H9 (cell line): ENCODE measurements at places on chromosomes 1 and 21. TPM values are rescaled to one million over a fixed set of nuclear protein-coding genes. Genes with fewer than 3 reads are reported as not detected.

The MCOLN2 gene
- 0.70 and 1.3 TPM in 2 replicates for total RNA-seq

- H3K27ac ChIP-seq: no peak overlapping the region
- H3K4me3 ChIP-seq: no peak overlapping the region
- DNase-seq: no peak
- no peaks in the 10 kb centered on the region for H3K27me3 ChIP-seq
- no peaks in the 10 kb centered on the region for H3K4me1 ChIP-seq
Observed at GRCh38 chr1:193448682-193449461, 262.5 kb upstream of the B3GALT2 start.

DNA sequence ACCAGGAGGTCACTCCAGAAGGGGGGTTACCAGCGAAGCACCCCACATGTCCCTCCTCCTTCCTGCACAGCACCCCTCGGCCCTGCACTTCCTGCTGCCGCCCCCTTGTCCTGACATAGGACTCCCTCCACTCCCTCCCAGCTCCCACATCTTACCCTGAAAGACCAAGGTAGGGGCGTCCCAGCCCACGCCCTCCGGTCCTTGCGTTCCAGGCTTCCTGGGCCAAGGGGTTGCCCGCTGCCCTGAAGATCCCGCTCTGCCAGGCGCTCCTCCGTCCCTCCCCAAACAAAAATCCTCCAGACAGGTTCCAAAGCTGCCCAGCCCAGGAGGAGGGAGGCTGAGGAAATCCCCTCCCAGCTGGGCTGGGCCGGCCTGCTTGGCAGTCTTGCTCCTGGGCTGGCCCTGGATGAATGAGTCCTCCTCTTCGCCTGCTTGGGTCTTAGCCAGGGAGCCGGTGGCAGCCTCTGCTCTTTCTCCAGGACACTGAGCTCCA lies at the start of gene RHBDL2:
Gene RHBDL2 (minus strand): TSS at position 304 of the 493 bp plus-strand sequence. CDS start 22,618 bp downstream, outside the sequence.
- H3K36me3 ChIP-seq: no peaks in the 10 kb centered on the region
- no peaks in the 10 kb centered on the region for H3K27me3 ChIP-seq
- H3K4me3 ChIP-seq: no peak within 1 kb of the TSS
- H3K4me1 ChIP-seq: no peaks in the 10 kb centered on the region

DNA sequence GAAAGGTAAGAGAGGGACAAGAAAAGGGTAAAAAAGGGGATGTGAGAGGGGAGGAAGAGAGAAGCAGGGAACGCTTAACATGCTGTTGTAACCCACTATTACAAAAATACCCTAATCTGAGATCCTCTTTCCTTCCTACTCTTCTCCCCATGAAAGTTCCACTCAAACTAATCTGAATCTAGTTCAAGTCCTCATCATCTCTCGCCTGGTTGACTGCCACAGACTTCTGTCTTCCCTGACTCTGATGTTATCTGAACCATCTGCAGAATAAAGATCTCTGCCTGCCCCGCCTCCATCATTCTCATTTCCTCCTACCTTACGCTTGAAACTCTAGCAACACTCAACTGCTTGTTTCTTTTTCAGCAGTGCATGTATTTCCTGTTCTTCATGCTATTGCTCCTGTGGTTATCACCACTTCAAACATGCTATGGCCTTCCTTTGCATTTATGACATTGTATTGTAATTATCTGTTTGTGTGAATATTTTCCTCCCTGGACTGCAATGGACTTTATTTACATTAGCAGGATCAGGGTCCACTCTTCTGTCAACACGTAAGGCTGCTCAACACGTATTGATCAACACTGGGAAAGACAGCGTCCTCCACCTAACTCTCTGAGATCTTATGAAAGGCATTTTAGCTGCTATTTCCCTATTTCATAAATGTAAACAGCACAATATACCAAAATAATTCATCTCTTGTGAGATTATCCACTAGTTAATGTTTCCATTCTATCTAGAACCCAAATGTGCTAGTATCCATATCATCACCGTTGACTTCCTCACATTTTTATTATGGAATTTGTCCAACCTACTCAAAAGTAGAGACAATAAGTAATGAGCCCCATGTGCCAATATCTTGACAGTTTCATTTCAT lies 215.5 kb upstream of the USP25 start:
- DNase-seq: no peak
- no peaks in the 10 kb centered on the region for H3K27me3 ChIP-seq
- H3K36me3 ChIP-seq: no peaks in the 10 kb centered on the region
- H3K4me3 ChIP-seq: no peak overlapping the region; the same call in 2 of the 3 replicates
- H3K27ac ChIP-seq: no peak overlapping the region
- H3K4me1 ChIP-seq: no peaks in the 10 kb centered on the region

The SPRR2E gene
- not detected in 2 replicates for total RNA-seq

The OR10Z1 gene
- not detected in 2 replicates for total RNA-seq

- H3K27ac ChIP-seq: no peak overlapping the region
- no peaks in the 10 kb centered on the region for H3K36me3 ChIP-seq
Observed at GRCh38 chr1:229114850-229115365, 156.0 kb upstream of the RAB4A start.

The NPHS2 gene
- total RNA-seq: not detected in 2 replicates

DNA sequence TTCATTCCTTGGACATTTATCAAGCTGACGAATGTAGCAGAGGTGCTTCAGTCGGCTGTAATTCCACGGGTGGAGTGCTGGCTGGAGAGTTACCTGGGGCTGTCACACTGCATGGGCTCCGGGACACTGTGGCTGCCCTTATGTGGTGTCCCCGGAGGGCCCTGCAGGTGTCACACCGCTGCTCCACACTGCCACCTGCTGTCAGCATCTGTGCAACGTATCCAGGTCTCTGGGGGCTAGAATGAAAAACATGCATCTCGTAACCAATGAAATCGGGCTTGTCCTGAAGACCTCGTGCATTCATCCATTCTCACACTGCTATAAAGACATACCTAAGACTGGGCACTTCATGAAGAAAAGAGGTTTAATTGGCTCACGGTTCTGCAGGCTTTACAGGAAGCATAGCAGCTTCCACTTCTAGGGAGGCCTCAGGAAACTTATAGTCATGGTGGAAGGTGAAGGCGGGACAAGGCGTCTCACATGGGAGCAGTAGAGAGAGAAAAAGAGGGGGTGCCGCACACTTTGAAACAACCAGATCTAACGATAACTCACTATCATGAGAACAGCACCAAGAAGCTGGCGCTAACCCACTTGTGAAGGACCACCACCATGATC lies 46.7 kb upstream of the PCBP3 start:
- H3K27ac ChIP-seq: no peak overlapping the region
- no peak overlapping the region for H3K4me3 ChIP-seq
- H3K4me1 ChIP-seq: no peaks in the 10 kb centered on the region
- H3K36me3 ChIP-seq: no peaks in the 10 kb centered on the region; the same call in 2 of the 3 replicates
- no peaks in the 10 kb centered on the region for H3K27me3 ChIP-seq
- DNase-seq: peak; percentile 80

GRCh38 chr1:179873438-179873851 lies 4.2 kb downstream of the TOR1AIP2 start:
- no peak for DNase-seq
- no peaks in the 10 kb centered on the region for H3K4me1 ChIP-seq
- no peak overlapping the region for H3K4me3 ChIP-seq
- H3K27me3 ChIP-seq: no peaks in the 10 kb centered on the region
- H3K27ac ChIP-seq: no peak overlapping the region
- peaks cover 42% of the 10 kb centered on the region for H3K36me3 ChIP-seq

DNA sequence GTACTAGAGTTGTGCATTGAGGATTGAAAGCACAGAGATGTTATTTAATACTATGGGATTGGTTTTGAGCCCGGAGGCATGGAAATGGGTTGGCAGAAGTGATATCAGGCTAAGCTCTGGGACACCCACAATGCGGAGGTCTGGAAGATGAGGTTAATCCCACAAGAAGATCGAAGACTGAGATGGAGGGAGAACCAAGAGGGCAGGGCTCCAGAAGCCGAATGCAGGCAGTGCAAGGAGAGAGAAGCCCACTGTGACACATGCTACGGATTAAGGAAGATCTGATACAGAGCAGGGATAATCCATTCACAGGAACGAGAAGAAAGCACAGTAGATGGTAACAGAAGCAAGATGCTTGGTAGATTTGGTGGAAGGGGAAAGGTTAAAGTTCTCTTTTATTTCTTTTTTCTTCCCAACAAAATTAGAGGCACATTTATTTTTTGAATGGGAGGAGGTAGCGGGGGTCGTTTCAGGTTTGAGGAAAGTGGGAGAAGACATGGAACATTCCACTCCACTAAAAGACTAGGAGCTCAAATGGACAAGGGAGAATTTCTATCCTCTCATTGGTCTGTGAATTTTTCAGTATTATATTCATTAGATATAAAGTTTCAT lies 113.2 kb downstream of the NCAM2 start:
- no peak overlapping the region for H3K4me3 ChIP-seq
- no peaks in the 10 kb centered on the region for H3K27me3 ChIP-seq
- H3K4me1 ChIP-seq: no peaks in the 10 kb centered on the region

DNA sequence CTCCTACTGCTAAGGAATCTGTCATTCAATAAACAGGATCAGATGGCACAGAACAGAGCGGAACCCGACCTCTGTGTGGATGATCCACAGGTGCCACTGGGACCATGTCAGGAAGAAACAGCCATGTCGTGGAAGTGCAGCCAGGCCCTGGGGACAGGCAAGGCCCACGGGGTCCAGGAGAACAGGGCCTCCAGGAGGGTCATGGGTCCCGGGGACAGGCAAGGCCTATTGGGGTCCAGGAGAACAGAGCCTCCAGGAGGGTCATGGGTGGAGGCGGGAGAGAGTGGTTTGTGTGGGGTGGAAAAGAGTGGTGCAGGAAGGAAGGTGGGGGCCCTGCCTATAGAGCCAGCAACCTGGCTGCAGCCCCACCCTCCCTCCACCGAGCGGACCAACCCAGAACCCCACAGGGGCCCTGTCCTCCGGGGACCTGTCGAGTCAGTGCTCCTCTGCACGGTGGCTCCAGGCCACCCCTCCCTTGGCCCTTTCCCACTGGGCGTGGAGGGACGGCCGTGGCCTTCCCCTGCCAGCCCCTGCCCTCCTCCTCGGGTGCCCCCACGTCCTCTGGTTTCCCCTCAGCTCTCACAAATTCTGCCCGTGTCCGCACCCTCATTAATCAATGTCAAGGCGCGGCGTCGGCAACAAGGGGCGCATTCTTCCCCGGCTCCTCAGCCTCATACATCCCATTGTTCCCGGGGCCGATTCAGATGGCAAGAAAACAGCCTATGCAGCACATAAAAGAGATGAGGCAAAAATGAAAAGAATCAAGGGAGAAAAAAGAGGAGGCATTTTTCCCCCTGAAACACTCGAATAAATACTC lies 146.4 kb downstream of the PRDM16 start:
- H3K27me3 ChIP-seq: no peaks in the 10 kb centered on the region
- no peaks in the 10 kb centered on the region for H3K4me1 ChIP-seq
- H3K4me3 ChIP-seq: no peak overlapping the region
- no peak overlapping the region for H3K27ac ChIP-seq

The AHCTF1 gene
- total RNA-seq: 41.9 and 44.3 TPM in 2 replicates

DNA sequence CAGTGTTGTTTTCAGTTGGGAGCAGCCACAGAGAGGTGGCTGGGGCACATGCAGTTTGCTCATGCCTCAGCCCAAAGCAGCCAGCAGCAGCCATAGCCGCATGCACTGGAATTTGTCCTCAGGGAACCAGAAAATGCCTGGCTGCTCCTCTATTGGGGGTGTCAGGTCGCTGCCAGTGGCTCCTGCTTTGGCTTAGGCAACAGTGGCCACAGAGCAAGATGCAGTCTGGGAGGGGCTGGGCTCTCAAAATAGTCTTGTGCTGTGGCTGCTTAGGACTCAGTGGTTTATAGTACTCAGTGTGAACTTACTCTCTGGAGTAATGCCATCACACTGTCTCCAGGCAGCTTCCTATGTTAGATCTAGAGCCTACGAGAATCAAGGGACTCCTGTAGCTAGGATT lies 25.0 kb downstream of the CD55 start:
- H3K27me3 ChIP-seq: no peaks in the 10 kb centered on the region
- peak; percentile 29 for DNase-seq
- peaks cover 23% of the 10 kb centered on the region for H3K36me3 ChIP-seq
- no peak overlapping the region for H3K4me3 ChIP-seq
- H3K4me1 ChIP-seq: no peaks in the 10 kb centered on the region; the same call in 1 of the 2 replicates
- no peak overlapping the region for H3K27ac ChIP-seq

The CACHD1 gene
- 89.5 and 94.2 TPM in 2 replicates for total RNA-seq

- DNase-seq: no peak
- H3K36me3 ChIP-seq: peaks cover 4% of the 10 kb centered on the region; the same call in 1 of the 2 replicates
- H3K4me1 ChIP-seq: no peaks in the 10 kb centered on the region
- no peaks in the 10 kb centered on the region for H3K27me3 ChIP-seq
- H3K27ac ChIP-seq: no peak overlapping the region
- no peak overlapping the region for H3K4me3 ChIP-seq
Observed at GRCh38 chr1:10228528-10228927, 18.2 kb downstream of the KIF1B start.

The RHOU gene
- total RNA-seq: 3.9 and 4.2 TPM in 2 replicates

DNA sequence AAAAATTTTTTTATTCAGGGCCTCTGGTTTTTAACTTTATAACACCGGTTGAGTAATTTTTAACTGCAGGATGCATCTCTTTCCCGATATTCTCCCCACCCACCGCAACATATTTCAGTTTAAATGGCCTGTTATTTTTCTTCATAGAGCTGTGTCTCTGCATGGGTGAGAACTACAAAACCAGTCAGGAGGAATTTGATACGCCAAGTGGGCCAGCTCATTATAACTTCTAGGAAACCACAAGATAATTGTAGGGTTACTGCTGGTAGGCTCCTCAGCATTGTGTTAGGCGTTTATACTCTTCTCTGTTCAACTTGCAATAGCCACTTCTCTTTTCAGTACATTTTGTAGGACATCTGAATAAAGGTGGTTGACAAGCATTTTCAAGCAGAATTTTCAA lies 169.7 kb downstream of the PBX1 start:
- H3K27ac ChIP-seq: no peak overlapping the region
- peaks cover 15% of the 10 kb centered on the region for H3K4me1 ChIP-seq
- H3K36me3 ChIP-seq: 0 out of 2 replicates have a peak, but pooled peaks cover 2% of the 10 kb centered on the region
- DNase-seq: no peak
- no peaks in the 10 kb centered on the region for H3K27me3 ChIP-seq

The ICOSLG gene
- total RNA-seq: 6.6 and 6.8 TPM in 2 replicates

DNA sequence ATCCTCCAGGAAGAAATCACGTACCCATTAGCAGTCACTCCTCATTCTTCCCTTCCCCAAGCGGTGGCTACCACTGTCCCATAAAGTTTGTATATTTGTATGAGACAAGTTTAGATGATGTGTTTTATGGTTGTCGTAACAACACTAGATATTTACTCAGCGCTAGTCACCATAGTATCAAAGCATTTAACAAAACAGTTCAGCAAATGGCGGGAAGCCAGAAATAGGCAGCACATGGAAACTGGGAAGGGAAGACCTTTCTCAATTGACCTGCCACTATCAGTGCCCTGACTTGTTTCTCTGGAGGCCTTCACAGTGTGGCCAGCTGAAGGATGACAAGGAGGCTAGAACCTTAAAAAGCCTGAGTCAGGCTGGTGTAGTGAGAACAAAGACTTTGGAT lies 31.1 kb downstream of the CNST start:
- H3K27me3 ChIP-seq: no peaks in the 10 kb centered on the region
- H3K4me3 ChIP-seq: no peak overlapping the region
- no peaks in the 10 kb centered on the region for H3K4me1 ChIP-seq
- H3K27ac ChIP-seq: no peak overlapping the region
- peaks cover 3% of the 10 kb centered on the region; the same call in 1 of the 2 replicates for H3K36me3 ChIP-seq
- DNase-seq: no peak

GRCh38 chr1:6577831-6578525 lies 1.8 kb upstream of the ZBTB48 start:
- no peaks in the 10 kb centered on the region; the same call in 1 of the 2 replicates for H3K4me1 ChIP-seq
- H3K36me3 ChIP-seq: no peaks in the 10 kb centered on the region; the same call in 2 of the 3 replicates
- H3K27me3 ChIP-seq: no peaks in the 10 kb centered on the region
- DNase-seq: no peak

The KIF21B gene
- 7.0 and 7.5 TPM in 2 replicates for total RNA-seq

The SPRR4 gene
- total RNA-seq: not detected in 2 replicates

- no peak overlapping the region for H3K27ac ChIP-seq
- no peak for DNase-seq
Observed at GRCh38 chr1:192524223-192524622, 51.4 kb upstream of the RGS1 start.
